Stomach (tissue), 19 donors: ENCODE measurements at places on chromosomes 1 and 21. TPM values are rescaled to one million over a fixed set of nuclear protein-coding genes. Genes with fewer than 3 reads are reported as not detected.

- no peak for DNase-seq
Measured at GRCh38 chr1:178774263-178774662, 49.2 kb downstream of the RALGPS2 start.

- DNase-seq: peak; percentile 91
Measured at GRCh38 chr1:32900956-32901822, at the start of gene TMEM54. TSS of gene TMEM54 (minus strand) at chr1:32901389. CDS start at chr1:32901238, 151 bp downstream.

ANGPTL7 gene
- total RNA-seq: 1.6 TPM

GSTM5 gene
- not detected for total RNA-seq

GRCh38 chr1:93814059-93814794 is 64.8 kb downstream of the DNTTIP2 start:
- DNase-seq: peak; percentile 68

DNA sequence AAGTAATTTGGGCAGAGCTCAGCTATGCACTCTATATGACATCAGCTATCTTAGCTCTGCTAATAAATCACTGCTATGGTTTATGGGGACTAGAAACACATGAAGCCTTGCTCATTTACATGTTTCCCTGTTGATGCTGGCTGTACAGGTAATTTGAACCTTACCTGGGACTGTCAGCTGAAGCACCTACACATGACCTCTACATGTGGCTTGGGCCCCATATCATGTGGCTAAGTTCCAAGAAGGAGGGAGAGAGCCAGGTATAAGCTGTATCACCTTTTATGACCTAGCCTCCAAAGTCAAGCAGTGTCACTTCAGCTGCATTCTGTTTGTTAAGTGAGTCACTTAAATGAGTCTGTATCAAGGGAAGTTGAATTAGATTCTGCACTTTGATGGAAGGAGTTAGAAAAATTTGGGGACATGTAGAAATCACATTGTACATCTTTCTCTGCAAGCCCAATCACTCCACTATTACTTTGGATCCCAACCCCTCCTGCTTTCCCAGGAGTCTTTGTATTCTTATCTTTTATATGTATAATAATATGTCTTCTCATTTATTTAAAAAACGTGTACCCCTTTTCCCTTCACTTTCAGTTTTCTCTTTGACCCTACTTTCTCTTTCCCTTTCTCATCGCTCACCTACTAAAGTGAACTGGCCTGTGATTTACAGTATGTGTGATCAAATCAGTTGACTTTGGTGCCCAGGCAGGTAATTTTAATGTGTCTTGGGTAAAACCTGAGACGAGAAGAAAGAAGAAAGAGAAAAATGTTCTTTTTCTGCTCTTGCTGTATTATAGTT is 53.4 kb upstream of the PRKACB start:
- no peak for DNase-seq

DNA sequence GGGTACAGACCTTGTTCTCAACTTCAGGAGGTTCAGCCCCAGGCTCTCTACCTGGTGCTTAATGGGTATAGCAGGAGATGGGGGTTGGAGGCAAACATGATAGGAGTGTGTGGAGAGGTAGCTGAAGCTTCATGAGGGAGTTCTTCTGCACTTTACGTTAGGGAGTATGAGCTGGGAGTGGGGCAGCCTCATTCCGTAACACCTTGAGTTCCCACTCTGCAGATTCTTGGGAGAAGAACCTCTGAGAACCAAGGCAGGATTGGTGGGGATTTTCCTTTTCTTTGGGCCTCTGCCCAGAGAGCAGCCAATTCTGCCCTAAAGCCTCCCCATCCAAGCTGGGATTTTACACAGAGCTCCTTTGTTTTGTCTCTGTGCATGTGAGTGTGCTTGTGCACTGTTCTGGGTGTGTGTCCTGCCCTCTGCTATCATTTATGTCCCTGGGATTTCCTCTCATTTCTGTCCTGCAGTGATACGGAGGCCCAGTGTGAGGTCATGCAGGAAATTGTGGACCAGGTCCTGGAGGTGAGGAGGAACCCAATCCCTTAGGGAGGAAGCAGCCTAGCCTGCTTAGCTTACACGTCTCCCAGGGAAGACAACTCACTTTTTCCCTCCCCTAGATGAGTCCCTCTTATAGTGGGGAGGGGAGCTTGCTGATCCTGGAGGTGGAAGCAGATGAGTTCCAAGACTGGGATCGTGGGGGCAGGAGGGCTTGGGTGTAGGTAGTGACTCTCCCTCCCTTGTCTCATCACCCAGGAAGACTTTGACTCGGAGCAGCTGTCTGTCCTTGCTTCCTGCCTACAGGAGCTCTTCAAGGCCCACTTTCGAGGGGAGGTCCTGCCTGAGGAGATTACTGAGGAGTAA is 11.6 kb upstream of the SLC27A3 start:
- DNase-seq: peak; percentile 49

POMGNT1 gene
- total RNA-seq: 47.3 TPM

DNA sequence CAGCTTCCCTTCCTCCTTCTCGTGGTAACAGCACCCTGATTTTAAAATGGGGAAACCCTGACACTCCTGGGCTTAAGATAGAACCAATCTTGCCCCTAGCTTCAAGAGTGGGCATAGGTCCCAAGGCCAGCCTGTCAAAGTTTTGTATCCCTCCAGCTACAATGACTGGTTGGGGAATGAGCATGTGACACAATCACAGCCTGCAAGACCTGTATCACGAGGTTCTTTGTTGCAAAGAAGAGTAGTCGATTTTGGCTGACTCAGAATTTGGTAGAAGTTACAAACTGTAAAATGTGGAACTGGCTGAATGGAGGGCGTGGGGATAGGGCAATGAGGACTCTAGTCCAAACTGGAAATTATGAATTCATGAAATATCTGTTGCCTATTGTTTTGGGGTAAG is 18.7 kb downstream of the CTSK start:
- DNase-seq: no peak

GRCh38 chr21:38148046-38148445 is 108.7 kb upstream of the KCNJ15 start:
- no peak for DNase-seq

DNA sequence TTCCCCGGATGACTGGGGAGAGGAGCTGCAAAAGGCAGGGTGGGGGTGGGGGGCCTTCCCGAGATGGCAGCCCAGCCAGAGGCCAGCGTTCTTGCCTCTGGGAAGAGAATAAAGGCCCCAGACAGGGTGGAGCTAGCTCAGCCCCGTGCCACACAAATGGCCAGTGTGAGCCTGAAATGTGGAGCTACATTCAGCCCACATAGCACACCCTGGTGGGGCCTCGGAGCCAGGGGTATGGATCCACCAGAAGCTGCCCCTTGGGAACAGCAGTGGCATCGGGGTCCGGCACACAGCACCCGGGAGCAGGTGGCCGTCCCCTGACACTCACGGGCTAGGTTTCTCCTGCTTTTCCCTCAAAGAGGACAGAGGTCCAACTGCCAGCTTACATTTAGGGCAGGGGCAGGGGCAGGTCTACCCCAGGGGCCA is 93.9 kb downstream of the PDE9A start:
- DNase-seq: peak; percentile 28

- no peak for DNase-seq
Measured at GRCh38 chr1:184945678-184946412, 28.5 kb downstream of the NIBAN1 start.

- DNase-seq: no peak
Measured at GRCh38 chr1:179879797-179880196, 2.2 kb upstream of the TOR1AIP2 start.

DNA sequence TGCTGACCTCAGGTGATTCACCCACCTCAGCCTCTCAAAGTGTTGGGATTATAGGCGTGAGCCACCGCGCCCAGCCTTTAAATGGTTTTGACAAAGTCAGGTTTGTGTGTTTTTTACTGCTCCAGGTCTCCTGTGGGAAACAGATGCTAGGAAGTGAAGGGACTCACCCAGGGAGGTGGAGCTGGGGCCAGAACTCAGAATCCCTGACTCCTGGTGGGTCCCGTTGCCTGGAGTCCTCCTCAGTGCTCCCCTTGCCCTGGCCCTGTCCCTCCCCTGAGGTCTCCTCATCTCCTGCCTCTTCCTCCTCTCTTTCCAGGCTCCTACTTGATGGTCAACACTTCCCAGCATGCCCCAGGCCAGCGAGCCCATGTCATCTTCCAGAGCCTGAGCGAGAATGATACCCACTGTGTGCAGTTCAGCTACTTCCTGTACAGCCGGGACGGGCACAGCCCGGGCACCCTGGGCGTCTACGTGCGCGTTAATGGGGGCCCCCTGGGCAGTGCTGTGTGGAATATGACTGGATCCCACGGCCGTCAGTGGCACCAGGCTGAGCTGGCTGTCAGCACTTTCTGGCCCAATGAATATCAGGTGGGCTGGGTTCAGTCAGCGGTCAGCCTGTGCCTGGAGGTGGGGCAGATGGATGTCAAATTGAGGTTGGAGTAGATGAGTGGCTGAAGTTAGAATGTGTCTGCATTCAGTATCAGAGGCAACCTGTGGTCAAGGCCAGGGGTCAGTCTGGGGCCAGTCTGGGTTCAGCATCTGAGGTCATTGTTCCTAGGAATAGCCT is 22.1 kb downstream of the PTPRU start:
- no peak for DNase-seq

PRRX1 gene
- 8.3 TPM for total RNA-seq

BGLAP gene
- total RNA-seq: not detected

DNA sequence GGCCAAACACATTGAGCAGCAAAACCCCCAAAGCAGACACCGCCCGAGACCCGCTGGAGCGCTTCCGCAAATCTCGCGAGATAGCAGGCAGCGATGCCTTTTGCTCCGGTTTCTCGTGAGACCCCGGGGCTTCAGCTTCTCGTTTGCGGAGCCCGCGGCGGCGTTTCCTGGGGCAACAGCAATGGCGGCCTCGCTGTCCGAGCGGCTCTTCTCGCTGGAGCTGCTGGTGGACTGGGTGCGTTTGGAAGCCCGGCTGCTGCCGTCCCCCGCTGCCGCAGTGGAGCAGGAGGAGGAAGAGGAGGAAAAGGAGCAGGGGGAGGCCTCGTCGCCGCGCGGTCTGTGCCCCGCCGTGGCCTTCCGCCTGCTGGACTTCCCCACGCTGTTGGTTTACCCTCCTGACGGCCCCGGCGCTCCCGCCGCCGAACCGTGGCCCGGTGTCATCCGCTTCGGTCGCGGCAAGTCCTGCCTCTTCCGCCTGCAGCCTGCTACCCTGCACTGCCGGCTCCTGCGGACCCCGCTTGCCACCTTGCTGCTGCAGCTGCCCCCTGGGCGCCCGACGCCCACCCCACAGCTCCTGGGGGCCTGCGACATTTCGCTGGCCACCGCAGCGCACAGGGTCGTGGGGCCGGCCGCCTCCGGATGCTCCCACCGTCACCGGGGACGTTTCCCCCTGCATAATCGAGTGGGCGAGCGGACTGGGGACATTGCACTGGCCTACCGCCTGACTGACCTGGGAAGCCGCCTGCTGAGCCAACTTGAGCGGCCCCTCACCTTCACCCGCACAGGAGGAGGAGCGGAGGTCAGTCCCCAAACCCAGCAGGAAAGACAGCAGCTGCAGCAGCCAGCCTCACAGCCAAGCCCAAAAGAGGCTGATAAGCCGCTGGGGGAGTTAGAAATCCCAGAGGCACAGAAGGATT is at the start of gene MAP10:
Gene MAP10 (plus strand): TSS at position 148 of the 917 bp plus-strand sequence. CDS start 34 bp downstream, at position 182.
- peak; percentile 93 for DNase-seq

DNA sequence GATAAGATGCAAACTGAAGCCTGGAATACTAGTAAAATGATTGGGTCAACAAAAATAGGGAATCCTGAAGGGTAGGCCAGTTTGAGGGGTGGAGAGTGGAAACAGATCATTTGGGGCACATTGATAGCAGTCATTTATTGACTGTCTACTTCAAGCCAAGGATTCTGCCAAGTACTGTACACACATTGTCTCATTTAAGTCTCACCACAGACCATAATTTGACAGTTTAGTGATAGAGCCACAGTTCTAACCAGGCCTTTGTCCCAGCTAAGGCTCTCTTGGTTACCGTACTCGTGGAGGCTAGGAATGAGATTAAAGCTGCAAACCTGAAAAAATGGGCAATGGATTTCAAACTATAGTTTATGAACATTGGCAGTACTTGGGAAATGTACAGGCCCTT is 11.2 kb downstream of the RBM15 start:
- no peak for DNase-seq

DNA sequence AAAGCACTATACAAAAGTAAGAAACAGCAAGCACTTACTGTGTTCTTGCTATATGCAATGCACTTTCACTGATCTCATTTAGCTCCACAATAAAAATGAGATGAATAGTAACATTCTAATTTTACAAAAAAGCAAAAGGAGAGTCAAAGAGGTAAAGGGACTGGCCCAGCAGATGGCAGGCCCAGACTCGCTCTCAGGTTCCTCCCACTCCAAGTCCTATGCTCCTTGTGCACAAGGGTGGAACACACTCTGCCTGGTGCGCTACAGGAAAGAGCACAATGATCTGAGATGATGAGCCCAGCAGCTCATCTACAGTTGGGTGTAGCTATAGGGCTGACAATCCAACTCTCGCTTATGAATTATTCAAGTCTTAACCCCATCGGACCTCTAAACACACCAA is 94.1 kb upstream of the LYST start:
- no peak for DNase-seq

DNA sequence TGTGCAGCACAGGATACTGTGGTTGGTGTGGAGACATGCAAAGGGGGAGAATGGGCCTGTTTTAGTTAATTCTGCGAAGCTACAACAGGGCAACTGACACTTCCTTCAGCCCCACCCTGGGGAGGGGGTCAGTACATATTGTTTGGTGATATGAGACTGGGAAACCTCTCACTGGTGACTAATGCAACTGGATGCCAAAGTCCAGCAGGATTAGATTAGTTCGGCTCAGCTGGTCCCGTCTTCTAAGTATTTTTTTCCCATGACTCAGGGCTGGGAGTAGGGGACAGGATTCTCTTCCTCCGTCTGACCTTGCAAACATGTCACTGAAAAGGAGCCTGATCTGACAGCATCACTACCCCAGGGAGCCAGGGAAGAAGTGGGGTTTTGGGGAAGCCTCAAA is 43.0 kb downstream of the PLXNA2 start:
- peak; percentile 71 for DNase-seq
